Mesendoderm (in vitro differentiated cells): ENCODE measurements at places on chromosomes 11 and 22.

- peak within 1 kb of the TSS; percentile 70 for H3K4me3 ChIP-seq
- peaks cover 5% of the 10 kb centered on the region for H3K4me1 ChIP-seq
- peaks cover 9% of the 10 kb centered on the region for H3K36me3 ChIP-seq
- peak; percentile 91 for DNase-seq
- no peaks in the 10 kb centered on the region for H3K27me3 ChIP-seq
These were observed at the start of gene PPP1CA for GRCh38 chr11:67401495-67402191. TSS of gene PPP1CA (minus strand) at chr11:67401858. CDS start at chr11:67401782, 76 bp downstream.

DNA sequence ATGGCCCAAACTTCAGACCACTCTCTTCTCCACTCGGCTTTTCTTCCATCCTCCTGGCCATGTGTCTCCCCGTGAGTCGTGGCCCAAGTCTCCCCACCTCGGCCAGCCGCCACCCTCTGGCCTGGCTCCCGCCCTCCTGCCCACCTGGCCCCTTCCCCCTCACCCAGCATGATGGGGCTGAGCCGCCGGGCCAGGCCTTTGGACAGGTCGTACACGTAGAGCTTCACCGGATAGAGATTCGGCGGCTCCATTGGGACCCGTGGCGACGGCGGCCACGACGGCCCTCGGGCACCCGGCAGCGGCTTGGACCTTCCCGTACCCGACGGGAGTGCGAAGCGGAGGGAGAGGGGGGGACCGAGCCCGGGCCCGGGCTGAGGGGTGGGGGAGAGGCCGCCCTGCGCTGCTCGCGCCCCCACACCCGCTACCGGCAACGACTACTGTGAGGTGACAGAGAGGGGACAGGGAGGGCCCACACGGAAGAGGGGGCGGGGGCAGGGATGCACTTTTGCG is at the start of gene DESI1:
Gene DESI1, minus strand, starts transcription at position 455 of the 510 bp plus-strand sequence. Its CDS starts 204 bp downstream, at position 251.
- H3K27ac ChIP-seq, result peak within 1 kb of the TSS; percentile 60
- H3K4me1 ChIP-seq, result peaks cover 4% of the 10 kb centered on the region
- DNase-seq, result peak; percentile 72

DNA sequence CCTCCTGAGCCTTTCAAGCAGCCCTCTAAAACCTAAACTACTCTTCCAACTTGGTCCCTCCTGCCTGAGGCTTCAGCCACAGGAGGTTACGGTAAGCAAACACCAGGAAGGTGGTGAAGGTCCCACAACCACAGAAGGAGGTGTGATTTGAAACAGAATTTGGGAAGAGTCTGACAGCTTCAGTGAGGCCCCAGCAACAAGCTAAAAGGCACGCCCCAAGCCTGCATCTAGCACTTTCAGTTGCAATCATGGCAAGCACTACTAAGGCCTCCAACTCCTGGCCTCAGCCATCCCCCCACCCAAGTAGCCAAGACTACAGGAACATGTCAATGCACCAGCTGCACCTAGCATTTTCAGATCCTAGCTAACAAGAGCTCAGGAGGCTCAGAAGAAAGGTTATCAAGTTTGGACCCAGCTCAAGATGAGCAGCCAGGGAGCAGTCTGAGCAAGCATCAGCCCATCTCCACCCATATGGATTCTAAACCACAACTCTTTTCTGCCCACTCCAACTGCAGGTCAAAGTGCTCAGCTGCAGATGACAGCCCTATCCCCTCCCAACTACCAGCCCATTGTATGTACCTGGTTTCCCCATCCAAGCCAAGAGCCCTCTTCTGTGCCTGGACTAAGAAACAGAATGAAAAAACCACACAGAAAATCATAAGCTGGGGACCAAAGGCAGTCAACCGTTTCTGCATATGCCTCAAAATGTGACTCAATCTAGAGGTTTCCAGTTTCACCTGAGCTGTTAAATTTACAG is 10.4 kb upstream of the AHNAK start:
- H3K27me3 ChIP-seq, result no peaks in the 10 kb centered on the region
- no peak overlapping the region for H3K4me3 ChIP-seq
- peaks cover 19% of the 10 kb centered on the region for H3K36me3 ChIP-seq

- no peaks in the 10 kb centered on the region for H3K36me3 ChIP-seq
- H3K4me3 ChIP-seq, result no peak overlapping the region
- H3K4me1 ChIP-seq, result no peaks in the 10 kb centered on the region
These were observed 80.5 kb downstream of the PGR start for GRCh38 chr11:101049123-101049522.

GRCh38 chr22:39722501-39722900 is 151.9 kb downstream of the CACNA1I start:
- H3K36me3 ChIP-seq, result no peaks in the 10 kb centered on the region
- peaks cover 2% of the 10 kb centered on the region for H3K4me1 ChIP-seq
- H3K27ac ChIP-seq, result no peak overlapping the region
- no peaks in the 10 kb centered on the region for H3K27me3 ChIP-seq
- DNase-seq, result no peak

DNA sequence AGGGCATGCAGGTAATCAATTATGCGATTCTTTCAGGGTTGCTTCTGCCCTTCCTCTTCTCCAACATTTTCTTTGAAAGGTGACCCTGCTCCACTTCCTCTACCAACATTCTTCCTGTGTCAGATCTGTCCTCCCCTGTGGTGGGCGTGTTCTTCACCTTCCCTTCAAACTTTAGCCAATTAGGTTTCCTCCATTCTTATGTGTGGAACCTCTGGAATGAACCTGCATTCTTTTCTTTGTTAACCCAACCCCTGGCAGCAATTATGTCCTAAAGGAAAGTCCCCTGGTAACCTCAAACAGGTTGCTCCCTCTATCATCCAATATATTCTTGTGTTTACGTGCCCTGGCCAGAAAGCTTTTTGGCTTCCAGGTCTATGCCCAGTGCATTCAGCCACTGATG is 22.4 kb downstream of the KIRREL3 start:
- no peaks in the 10 kb centered on the region for H3K4me1 ChIP-seq
- H3K27ac ChIP-seq, result no peak overlapping the region
- no peaks in the 10 kb centered on the region for H3K36me3 ChIP-seq
- no peak overlapping the region for H3K4me3 ChIP-seq
- DNase-seq, result peak; percentile 71

GRCh38 chr22:48576333-48577013 is 1251.2 kb downstream of the BRD1 start:
- H3K27ac ChIP-seq, result no peak overlapping the region
- no peaks in the 10 kb centered on the region for H3K27me3 ChIP-seq
- peak; percentile 54 for DNase-seq
- peak overlapping the region; percentile 16 for H3K4me3 ChIP-seq
- H3K36me3 ChIP-seq, result no peaks in the 10 kb centered on the region

- no peaks in the 10 kb centered on the region for H3K36me3 ChIP-seq
- H3K4me1 ChIP-seq, result no peaks in the 10 kb centered on the region
- H3K27ac ChIP-seq, result no peak overlapping the region
- DNase-seq, result no peak
- no peak overlapping the region for H3K4me3 ChIP-seq
- no peaks in the 10 kb centered on the region for H3K27me3 ChIP-seq
These were observed 12.1 kb upstream of the CHORDC1 start for GRCh38 chr11:90234977-90235376.

- no peaks in the 10 kb centered on the region for H3K4me1 ChIP-seq
- no peak overlapping the region for H3K27ac ChIP-seq
- H3K27me3 ChIP-seq, result no peaks in the 10 kb centered on the region
- peak; percentile 40 for DNase-seq
- no peak overlapping the region for H3K4me3 ChIP-seq
- H3K36me3 ChIP-seq, result no peaks in the 10 kb centered on the region
These were observed 37.7 kb downstream of the DDI1 start for GRCh38 chr11:104073950-104074705.

DNA sequence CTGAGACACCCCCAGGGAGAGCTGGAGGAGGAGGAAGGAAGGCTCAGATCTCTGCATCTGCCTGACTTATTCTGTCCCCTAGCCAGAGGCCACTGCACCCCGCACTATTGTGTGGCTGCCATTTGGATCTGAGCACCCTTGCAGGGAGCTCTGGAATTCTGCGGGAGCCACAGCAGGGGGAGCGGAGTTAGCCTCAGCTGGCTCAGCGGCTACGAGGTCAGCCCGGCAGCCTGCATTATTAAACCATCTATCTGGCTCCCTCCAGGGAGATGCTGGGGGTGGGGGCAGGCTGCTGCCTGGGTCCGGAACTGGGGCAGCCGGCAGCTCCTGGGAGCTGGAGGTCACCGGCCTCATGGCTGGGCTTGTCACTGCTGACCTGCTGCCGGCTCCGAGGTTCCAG is 6.5 kb upstream of the ELFN2 start:
- no peaks in the 10 kb centered on the region for H3K36me3 ChIP-seq
- no peak overlapping the region for H3K4me3 ChIP-seq
- H3K4me1 ChIP-seq, result no peaks in the 10 kb centered on the region
- no peak overlapping the region for H3K27ac ChIP-seq
- DNase-seq, result no peak

- no peaks in the 10 kb centered on the region for H3K4me1 ChIP-seq
- no peak for DNase-seq
- no peak overlapping the region for H3K27ac ChIP-seq
- no peak overlapping the region for H3K4me3 ChIP-seq
- no peaks in the 10 kb centered on the region for H3K27me3 ChIP-seq
These were observed 50.1 kb downstream of the MCM5 start for GRCh38 chr22:35449829-35450689.

DNA sequence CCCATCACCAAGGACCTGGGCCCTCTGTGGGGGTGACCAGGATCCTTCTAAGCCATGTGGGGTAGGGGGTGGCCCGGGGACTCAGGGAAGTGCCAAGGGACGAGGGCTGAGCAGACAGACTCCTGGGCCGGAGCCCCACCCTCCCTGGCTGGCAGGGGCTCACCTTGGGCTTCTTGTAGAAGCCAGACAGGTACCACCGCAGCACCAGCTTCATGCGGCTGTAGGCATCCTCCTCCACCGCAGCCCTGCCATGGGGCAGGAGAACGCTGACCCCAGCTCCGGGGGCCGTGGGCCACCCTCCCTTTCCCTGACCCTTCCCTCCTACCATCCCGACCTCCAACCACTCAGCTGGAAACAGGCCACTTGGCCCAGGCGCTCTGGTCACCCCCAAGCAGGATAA is 45.9 kb upstream of the CARS1 start:
- H3K36me3 ChIP-seq, result no peaks in the 10 kb centered on the region
- H3K4me3 ChIP-seq, result no peak overlapping the region
- no peak overlapping the region for H3K27ac ChIP-seq
- no peaks in the 10 kb centered on the region for H3K4me1 ChIP-seq

- no peak for DNase-seq
- no peaks in the 10 kb centered on the region for H3K27me3 ChIP-seq
- no peaks in the 10 kb centered on the region for H3K4me1 ChIP-seq
- H3K27ac ChIP-seq, result no peak overlapping the region
These were observed 224.6 kb upstream of the CCDC90B start for GRCh38 chr11:83510530-83511460.

DNA sequence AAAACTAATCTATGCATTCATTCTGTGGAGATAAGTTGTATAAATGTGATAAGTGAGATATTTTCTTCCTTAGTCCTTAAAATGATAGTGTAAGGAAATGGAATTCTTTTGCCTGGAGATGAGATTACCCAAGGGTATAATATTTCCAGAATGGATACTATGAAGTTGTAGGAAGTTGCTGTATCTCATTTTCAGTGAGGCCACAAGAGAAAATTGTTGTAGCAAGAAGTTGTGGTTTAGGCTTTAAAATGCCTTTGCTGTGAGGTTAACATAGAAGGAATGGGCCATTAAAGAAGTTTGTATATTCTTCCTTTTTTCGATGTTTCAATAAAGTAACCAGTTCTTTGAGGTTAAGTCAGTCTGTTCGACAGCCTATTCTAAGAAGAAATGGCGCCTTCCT is 50.7 kb upstream of the LIN7C start:
- H3K4me3 ChIP-seq, result no peak overlapping the region
- no peaks in the 10 kb centered on the region for H3K4me1 ChIP-seq
- DNase-seq, result no peak
- H3K36me3 ChIP-seq, result no peaks in the 10 kb centered on the region
